GM03348 (cell line): ENCODE measurements at places on chromosomes 16 and 17.

GRCh38 chr17:70879401-70879800 is 710.1 kb downstream of the KCNJ2 start:
- no peak for DNase-seq

DNA sequence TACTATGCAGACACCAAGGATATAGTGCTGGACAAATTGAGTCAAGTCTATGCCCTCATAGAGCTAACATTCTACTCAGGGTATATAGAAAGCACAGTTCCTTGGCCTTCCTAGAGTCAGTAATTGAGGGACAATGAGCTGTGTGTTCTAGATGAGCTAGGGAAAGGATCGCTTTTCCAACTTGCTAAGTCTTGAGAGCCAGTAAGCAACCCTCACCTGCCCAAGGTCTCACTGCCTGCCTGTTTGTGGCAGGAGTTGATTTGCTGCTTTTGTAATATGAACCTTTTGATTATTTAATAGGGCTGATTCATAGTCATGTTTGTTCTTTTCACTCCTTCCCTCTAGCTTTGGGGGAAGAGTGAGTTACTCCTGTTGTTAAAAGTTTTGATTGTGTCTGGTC is 6.5 kb downstream of the DDX42 start:
- no peak for DNase-seq

DNA sequence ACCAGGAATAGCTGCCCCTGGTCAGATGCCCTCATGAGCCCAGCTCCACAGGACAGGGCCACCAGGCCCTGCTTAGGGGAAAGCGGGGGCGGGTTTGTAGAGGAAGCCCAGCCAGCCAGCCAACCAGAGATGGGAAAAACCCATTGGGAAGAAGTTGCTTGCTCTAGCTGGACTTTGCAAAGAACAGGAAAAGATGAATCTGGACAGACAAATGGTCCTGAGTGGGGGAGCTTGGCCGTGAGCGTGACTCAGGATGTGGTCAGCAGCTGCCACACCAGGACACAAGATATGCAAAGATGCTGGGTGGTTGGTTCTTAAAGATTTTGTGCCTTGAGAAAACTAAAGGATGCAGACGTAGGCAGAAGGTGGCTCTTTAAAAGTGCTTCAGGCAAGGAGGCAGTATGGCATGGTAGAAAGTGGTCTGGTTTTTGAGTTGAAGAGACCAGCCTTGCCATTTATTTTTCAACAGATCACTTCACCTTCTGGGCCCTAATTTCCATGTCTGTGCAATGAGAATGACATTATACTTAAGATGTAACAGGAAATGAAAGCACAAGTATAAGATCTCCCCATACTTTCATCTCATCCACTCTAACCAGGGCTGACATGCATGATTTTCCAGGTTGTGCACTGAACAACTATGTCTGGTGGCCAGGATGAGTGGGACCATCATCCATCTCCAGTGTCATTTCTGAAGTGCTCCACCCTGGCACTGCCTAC is 27.8 kb upstream of the HEATR6 start:
- DNase-seq, result peak; percentile 59

GRCh38 chr16:14232106-14232864 is 161.2 kb downstream of the MRTFB start:
- DNase-seq, result no peak

GRCh38 chr17:70074236-70074830 is 692 bp upstream of the KCNJ16 start:
- DNase-seq, result no peak

- DNase-seq, result no peak
Measured at GRCh38 chr17:16938031-16938430, 33.9 kb downstream of the TNFRSF13B start.

- no peak for DNase-seq
Measured at GRCh38 chr17:74742153-74742515, 5.1 kb downstream of the RAB37 start.

DNA sequence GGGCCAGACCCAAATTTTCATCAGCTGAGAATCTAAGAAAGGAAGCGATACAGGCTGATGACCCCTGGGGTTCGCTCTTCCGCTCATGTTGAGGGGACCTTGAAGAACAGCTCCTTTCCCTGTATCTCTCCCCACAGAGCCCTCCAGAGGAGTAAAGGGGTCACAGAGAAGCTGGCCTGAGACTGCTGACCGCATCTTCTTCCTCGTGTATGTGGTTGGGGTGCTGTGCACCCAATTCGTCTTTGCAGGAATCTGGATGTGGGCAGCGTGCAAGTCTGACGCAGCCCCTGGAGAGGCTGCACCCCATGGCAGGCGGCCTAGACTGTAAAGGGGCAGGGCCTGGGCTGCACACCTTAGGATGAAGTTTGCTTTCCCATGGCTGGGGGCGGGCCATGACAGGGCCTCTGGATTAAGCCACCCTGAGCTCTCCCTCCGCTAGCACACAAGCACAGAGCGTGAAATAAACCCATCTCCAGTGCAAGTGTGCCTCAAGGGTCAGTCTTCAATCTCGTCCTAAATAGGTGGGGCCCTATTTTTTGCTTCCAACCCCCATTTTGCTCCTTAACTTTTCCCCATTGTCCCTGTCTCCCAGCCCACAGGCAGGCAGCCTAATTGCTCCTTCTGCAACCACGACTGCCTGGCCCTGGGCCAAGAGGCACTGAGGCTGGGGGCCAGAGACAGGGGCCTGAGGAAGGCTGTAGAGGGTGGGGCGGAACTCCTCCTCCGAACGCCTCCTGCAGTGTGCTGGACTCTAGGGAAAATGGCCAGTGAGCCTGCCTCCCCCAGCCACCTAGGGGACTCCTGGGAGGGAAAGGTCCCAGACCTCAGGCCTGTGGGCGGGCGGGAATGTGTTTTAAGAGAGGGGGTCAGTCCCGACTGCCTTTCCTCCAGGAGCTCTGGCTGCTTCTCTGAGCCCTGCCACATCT is 3.6 kb downstream of the ZACN start:
- no peak for DNase-seq
